ENCODE measurements at places on chromosomes 16 and 17.

DNA sequence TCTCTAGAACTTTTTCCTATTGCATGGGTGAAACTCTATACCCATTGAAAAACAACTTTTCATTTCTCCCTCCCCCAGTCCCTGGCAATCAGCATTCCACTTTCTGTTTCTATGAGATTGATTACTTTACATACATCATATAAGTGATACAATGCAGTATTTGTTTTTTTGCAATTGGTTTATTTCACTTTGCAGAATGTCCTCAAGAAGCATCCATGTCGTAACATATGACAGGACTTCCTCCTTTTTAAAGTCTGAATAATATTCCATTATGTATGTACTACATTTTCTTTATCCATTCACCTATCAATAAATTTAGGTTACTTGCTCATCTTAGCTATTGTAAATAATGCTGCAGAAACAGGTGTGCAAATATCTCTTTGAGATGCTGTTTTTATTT lies 8.8 kb downstream of the IL21R start:
- DNase-seq, result no peak

GRCh38 chr16:72013389-72013788 lies 4.8 kb downstream of the DHODH start:
- no peak for DNase-seq

DNA sequence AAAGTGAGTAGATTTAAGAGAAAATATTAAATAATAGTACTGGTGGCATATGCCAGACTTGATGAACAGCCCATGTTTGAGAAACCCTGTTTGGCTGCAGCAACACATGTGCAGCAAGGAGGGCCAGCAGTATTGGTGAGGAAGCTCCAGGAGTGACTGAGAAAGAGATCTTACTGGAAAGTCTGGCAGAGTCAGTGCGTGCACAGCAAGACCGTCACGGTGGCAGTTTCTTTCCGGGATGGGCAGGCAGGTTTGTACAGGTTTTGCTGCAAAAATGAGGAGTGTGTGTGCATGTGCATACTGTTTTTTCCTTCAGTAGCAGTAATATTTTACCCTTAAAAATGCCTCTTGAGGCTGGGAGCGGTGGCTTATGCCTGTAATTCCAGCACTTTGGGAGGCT lies 41.4 kb downstream of the KSR1 start:
- DNase-seq, result no peak

DNA sequence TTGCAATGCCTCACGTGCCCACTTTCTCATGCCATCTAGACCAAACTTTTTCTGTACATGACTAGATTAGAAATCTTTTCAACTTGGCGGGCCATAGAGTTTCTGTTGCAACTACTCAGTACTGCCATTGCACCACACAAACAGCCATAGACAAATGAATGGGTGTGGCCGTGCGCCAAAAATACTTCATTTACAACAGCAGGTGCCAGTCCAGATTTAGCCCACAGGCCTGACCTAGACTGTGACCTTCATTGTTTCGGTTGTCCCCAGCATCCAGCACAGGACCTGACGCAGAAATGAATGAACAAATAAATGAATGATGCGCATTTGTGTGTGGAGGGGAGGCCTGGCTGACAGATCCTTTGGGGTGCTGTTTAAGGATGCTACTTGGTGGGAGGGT lies 14.3 kb upstream of the PDK2 start:
- no peak for DNase-seq

DNA sequence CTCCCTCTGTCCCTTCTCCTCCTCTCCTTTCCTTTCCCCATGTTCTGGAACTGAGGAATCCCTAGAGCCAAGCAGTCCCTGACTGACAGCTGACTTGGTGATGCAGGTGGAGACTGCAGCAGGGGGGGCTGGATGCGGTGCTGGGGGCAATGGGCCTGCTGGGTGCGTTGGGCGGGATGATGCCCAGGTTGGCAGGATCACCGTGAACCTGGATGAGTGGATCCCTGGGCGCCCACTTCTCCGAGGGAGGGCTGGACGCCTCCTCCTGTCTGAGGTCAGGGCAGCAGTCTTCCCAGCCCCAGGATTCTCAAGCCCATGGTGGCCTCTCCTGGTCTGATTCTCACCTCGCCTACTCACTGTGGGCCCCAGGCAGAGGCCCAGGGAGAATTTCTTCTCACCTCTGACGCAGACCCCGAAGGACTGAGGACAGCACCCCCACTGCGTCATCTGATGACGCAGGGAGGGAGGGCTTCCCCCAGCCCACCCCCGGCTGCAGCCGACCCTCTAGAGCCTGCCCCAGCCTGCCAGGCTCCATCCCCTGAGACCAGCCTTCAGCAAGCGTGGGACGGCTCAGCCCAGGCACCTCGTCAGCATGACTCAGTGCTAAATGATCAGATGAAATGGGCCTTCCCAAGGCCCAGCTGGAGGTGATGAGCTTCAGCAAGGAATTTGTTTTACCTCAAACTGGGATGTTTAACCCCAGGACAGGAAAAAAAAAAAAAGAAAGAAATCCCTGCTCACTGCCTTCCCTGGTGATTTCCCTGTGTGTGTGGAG lies 188.0 kb upstream of the TNRC6C start:
- DNase-seq, result no peak

- no peak for DNase-seq
Measured at GRCh38 chr16:67148656-67149275, 2.0 kb downstream of the B3GNT9 start.

- DNase-seq, result no peak
Measured at GRCh38 chr17:50601823-50602375, 32.8 kb upstream of the ABCC3 start.

GRCh38 chr17:80307994-80308691 lies 47.5 kb downstream of the RNF213 start:
- DNase-seq, result no peak

GRCh38 chr16:52705122-52705521 lies 158.2 kb upstream of the TOX3 start:
- DNase-seq, result no peak

- no peak for DNase-seq
Measured at GRCh38 chr16:74466872-74467271, 45.6 kb upstream of the CLEC18B start.

- DNase-seq, result no peak
Measured at GRCh38 chr16:31710134-31710533, 163.5 kb upstream of the ZNF267 start.

DNA sequence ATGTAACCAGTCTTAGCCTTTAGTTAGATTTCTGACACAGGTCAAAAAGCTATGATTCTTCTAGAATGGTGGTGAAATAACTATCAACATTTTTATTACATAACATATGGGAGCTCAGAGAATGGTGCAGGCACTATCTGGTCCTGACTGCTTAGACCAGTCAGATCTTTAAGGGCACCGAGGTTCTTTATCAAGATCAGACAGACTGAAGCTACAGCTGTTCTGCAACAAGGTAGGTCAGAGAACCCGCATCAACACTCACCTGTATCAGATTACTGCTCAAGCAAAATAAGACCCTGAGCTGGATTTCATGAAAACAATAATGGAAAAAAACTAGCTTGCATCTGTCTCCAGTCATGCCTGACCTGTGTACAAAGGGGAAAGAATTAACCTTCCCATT lies 160.4 kb downstream of the KCNJ2 start:
- DNase-seq, result no peak

DNA sequence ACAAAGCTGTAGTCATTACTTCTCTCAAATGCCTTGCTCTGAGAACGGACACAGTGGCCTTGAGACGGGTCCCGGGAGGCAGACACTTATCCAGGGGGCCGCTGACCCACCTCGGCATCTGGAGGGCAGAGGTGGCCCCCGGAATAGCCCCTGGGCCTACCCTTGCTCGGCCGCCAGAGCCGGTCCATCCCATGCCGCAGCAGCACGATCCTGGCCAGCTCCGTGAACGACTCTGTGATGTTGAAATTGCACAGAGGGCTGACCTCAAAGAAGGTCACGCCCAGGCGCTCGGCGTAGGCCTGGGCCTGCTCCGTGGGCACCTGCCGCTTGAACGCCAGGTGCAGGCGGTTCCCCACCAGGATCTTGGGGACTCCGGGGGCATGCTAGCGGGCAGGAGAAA lies 10.1 kb upstream of the WDR45B start:
- no peak for DNase-seq

DNA sequence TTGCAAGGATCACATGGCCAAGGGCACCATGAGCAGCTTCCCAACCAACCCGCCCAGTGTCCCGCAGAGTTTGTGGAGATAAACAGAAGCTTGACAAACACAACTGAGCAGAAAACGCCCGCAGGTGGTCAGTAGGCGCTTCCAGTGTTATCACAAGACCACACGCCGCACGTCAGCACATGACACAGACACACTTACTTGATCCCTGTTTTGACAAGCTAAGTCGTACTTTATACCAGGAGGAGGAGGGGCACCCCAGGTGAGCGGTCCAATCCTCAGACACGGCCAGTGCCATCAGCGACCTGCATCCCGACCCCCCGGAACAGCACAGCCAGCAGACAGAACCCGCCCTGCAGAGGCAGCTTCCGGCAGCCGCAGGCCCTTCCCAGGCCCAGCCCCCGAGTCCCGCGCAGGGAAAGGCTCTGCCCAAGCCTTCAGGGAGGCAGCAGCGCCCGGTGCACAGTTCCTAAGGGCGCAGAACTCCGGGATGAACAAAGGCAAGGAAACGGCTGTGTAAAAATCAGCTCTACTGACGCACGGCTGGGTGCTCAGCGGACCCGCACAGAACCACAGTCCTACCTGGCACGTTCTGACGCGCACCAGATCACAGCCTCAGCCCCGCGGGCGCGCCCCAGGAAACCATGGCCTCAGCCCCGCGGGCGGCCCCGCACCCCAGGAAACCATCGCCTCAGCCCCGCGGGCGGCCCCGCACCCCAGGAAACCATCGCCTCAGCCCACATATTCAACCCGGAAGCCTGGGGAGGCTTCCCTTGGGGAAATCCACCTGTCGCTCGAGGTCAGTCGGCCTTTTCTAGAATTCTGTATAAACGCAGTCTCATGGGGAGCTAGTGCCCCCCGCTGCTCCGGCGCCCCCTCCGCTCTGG lies 27.8 kb downstream of the AXIN1 start:
- peak; percentile 71 for DNase-seq

GRCh38 chr16:5444189-5444588 lies 346.6 kb upstream of the EEF2KMT start:
- DNase-seq, result no peak

- peak; percentile 56 for DNase-seq
Measured at GRCh38 chr17:1485423-1486376, 6.8 kb downstream of the MYO1C start.

DNA sequence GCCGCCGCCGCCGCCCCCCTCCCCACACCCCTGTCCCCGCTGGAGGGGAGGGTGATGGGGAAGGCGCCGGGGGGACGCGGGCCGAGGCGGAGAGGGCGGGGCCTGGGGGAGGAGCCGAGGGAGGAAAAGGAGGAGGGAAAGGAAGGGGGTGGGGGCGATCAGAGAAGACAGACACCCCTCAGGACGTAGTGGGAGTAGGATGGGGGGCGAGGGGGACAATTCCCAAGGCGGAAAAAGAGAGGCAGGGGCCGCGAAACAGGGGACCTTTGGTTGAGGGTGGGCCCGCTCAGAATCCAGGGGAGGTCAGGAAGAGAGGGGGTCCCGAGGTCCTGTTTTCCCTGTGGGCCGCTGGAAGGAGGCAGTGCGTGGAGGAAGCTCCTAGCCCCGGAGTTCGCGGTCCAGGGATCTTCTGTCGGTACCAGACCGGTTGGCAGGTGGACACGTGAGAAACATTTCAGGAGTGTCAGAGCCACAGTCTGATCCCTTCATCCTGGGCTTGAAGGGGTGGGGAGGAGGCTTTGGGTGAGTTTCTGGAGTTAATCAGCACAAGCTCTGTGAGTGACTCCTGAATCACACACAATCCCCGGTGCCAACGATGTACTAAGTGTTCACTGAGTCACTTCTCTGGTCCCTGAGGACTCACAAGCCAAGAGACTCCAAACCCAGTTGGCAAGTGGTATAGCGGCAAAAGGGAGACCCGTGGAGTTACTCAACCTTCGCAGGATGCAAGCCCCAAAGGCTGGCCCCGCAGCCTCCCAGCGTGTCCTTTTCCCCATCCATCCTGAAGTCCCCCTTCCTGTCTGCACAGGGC lies at the start of gene XYLT1:
XYLT1 (minus strand) TSS at position 53 of the 811 bp plus-strand sequence. CDS start 164 bp downstream, outside the sequence.
- peak; percentile 34 for DNase-seq

- DNase-seq, result no peak
Measured at GRCh38 chr17:41284043-41284442, 8.5 kb downstream of the KRTAP9-7 start.

DNA sequence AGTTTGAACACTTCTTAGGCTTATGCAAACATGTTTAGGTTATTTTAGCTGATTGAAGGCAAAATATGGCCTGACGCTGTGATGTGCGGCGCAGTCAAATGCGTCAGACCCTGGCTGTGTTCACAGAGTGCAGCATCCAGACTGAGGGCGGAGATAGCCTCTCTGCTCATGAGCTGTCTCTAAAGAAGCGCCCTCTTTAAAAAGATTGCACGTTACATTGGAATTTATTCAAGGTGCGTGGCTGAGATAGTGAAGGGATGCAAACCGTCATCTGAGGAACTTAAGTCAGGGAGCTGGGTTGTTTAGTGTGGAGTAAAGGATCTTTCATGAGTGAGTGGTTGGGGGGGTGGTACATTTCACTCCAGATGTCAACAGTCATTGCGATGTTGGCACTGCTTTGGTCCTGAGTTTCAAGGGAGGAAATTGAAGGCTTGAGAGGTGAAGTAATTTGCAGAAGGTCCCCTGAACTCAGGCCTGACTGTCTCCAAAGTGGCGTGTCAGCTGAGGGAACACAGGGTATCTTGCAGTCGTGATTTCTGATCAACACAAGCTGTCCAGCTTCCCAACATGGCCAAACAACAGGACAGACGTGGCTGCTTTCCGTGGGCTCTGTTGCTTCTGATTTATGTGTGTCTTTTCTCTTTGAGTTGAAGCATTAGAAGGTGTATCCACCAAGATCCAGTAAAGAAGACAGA lies 33.4 kb downstream of the RPTOR start:
- DNase-seq, result no peak

DNA sequence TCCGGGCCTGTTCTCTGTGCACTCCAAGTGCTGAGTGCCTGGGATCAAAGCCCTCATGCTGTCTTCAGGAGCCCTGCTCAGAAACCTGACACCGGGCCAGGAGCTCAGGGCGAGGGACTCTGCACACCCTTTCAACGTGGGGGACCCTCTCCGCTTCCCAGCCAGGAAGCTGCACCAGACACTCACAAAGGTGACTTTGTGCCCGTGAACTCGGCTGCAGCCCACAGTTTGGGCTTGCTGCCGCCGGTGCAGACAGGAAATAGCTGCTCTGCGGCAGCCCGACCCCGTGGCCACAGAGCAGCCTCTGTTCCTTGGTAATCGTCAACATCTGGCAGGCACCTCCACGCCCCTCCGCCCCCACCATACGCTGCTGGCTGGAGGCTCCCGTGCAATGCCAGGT lies 93.4 kb upstream of the METRNL start:
- peak; percentile 48 for DNase-seq

DNA sequence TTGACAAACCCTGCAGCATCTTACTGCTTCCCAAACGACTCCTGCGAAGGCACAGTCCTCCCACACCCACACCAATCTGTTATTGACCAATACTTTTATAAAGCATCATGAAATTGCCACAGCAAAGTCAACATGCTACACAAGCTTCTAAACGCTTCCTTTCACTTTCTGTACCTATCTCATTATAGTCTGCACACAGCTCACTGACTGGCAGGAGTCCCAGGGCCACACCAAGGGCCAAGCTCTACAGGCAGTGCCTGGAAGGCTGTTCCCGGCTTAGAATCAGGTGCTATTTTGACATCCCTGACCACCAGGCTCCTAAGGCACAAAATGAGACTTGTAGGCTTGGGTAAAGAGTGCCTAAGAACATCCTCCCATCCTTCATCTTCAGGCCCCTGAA lies 39.5 kb downstream of the USP7 start:
- no peak for DNase-seq

GRCh38 chr16:52781005-52781630 lies 234.2 kb upstream of the TOX3 start:
- no peak for DNase-seq

All from T-helper 1 cell (primary cell).